ENCODE measurements at places on chromosomes 7 and 10. TPM values are rescaled to one million over a fixed set of nuclear protein-coding genes. Genes with fewer than 3 reads are reported as not detected.

BLNK gene
- not detected for total RNA-seq

PIK3AP1 gene
- 0.89 TPM for total RNA-seq

GPR85 gene
- total RNA-seq = 2.6 TPM

PRKG1 gene
- total RNA-seq = 40.7 TPM

KCNIP2 gene
- 0.59 TPM for total RNA-seq

UTF1 gene
- total RNA-seq = not detected

UNCX gene
- total RNA-seq = not detected

All from smooth muscle cell of the umbilical artery (primary cell).